ENCODE measurements at places on chromosomes 6 and 20.

GRCh38 chr6:22036275-22036674 lies 260.6 kb downstream of the PRL start:
- no peak for DNase-seq

GRCh38 chr6:47650553-47651432 lies 47.6 kb upstream of the ADGRF4 start:
- no peak for DNase-seq

- no peak for DNase-seq
These were observed 44.0 kb upstream of the ZBTB24 start for GRCh38 chr6:109526905-109527628.

DNA sequence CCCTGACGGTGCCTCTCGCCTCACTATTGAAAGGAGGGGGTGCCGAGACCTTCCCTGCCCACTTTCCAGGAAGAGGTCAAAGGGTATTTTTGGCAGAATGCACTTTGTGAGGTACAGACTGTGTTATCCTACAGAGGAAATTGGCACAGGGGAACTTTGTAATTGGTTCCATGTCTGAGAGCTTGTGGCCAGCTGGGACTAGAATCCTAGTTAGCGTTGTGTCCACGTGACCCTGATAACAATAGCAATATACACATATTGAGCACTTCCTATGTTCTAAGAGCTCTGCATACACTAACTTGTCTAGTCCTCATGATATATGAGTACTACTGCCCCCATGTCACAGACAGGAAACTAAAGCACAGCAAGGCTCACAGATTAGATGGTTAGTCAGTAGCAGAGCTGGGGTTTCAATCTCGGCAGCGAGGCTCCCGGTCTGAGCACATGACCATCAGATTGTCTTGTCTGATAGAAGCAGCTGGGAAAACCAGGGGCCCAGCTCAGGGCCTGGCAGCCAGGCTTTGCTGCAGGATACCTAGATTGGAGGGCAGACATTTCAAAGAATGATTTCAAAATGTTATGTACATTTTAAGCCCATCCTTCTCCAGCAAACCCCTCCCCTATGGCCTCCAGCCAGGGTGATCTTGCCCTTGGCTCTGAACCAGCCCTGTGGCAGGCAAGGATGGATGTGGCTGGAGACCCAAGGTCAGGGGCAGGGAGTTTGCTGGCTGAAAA lies 1.4 kb downstream of the MAPK13 start:
- no peak for DNase-seq

- DNase-seq = no peak
These were observed 15.6 kb downstream of the L3MBTL3 start for GRCh38 chr6:130033949-130034348.

Measured in suprapubic skin (tissue), 4 donors.